Hematopoietic multipotent progenitor cell treated with erythropoietin and hydrocortisone succinate and interleukin-3 and kit ligand, for 8 days (in vitro differentiated cells): ENCODE measurements at places on chromosomes 6 and 20.

- DNase-seq: no peak
Measured at GRCh38 chr6:26432627-26433201, 7.6 kb upstream of the BTN3A3 start.

- DNase-seq: no peak
Measured at GRCh38 chr6:35451354-35452182, 570 bp upstream of the FANCE start.

- no peak for DNase-seq
Measured at GRCh38 chr20:48489656-48490055, 338.1 kb downstream of the PREX1 start.

- peak; percentile 46 for DNase-seq
Measured at GRCh38 chr20:64083378-64083803, 807 bp downstream of the LKAAEAR1 start.

GRCh38 chr6:100353276-100354015 lies 111.3 kb downstream of the SIM1 start:
- DNase-seq: no peak

GRCh38 chr6:11317885-11318771 lies 85.7 kb upstream of the NEDD9 start:
- no peak for DNase-seq

GRCh38 chr6:119347466-119348095 lies 2.0 kb downstream of the MAN1A1 start:
- peak; percentile 52 for DNase-seq

DNA sequence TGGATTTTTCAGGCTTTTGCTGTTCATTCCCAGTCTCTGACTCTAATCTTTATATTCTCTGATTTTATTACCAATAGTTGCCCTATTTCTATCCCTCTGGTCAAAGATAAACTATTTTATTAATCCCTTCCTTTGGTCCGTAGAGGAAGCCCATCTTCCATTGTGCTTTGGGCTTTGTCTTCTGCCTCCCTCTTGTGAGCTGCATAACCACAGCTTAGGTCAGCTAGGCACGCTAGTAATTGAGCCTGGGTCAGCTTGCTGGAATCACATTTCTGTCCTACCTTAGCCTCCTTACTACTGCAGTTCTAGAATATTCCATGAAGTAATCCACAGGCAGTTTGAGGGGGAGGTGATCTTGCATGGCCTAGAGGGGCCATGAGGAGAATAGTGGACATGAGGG lies 49.4 kb downstream of the TRMT11 start:
- no peak for DNase-seq

DNA sequence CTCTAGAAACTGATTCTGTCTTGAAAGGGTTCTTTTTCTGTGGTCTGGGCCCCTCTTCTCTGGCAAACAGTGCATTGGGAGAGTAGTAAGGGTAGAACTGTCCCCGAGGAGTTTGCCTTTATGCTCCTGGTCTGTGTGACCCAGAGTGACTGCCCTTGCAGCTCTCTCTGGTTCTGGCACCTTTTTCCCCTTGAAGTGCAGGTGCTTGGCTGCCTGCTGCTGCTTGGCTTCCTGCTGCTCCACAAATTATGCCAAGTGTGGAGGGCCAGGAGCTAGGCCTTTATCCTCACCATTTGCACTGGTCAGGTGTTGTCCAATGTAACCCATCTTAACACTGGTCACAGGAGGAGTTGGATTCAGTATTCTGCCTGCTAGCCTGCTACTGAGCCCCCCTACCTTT lies 11.2 kb downstream of the KIZ start:
- DNase-seq: no peak

- DNase-seq: no peak
Measured at GRCh38 chr6:48229841-48230240, 118.8 kb upstream of the PTCHD4 start.

DNA sequence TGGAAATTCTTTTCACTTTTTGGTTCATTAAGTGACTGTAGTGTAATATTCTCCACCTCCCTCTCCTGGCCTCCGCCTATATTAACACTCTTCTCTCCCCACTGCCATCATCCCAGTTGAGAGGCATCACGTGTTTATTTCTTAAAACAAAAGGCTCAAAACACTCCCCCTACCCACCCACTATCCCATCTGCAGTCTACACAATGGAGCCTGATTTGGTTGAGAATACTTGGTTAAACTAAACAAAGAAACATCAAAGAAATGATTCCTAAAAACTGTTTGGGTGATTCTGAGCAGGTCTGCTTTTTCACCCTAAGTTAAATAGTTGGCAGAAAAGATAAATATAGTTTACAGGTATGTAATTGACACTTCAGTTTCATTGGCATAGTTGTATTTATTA lies 5.9 kb downstream of the TFAP2B start:
- no peak for DNase-seq

DNA sequence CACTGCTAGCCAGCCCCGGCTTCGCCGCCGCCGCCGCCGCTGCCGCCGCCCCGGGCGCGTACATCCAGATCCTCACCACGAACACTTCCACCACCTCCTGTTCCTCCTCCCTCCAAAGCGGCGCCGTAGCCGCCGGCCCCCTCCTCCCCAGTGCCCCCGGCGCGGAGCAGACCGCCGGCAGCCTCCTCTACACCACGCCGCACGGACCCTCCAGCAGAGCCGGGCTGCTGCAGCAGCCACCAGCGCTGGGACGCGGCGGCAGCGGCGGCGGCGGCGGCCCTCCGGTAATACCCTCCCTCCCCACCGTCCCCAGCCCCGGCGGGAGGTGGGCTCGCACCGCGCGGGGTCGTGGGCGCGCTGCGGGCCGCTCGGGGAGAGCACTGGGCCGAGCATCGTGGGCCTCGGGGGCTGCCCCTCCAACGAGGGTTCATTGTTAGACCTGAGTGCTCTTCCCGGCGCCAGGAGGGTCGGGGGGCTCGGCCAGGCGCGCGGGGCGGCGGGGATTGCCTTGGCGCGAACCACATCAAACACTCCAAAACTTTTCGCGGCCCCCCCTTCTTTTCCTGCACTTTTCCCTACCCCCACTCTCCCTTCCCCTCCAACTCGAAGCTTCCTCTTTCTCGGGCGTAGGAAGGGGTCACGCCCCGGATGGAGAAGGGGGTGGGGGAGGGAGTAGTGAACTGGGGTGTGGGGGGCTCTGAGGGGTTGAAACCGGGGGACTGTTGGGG lies 827 bp downstream of the E2F3 start:
- DNase-seq: peak; percentile 83

DNA sequence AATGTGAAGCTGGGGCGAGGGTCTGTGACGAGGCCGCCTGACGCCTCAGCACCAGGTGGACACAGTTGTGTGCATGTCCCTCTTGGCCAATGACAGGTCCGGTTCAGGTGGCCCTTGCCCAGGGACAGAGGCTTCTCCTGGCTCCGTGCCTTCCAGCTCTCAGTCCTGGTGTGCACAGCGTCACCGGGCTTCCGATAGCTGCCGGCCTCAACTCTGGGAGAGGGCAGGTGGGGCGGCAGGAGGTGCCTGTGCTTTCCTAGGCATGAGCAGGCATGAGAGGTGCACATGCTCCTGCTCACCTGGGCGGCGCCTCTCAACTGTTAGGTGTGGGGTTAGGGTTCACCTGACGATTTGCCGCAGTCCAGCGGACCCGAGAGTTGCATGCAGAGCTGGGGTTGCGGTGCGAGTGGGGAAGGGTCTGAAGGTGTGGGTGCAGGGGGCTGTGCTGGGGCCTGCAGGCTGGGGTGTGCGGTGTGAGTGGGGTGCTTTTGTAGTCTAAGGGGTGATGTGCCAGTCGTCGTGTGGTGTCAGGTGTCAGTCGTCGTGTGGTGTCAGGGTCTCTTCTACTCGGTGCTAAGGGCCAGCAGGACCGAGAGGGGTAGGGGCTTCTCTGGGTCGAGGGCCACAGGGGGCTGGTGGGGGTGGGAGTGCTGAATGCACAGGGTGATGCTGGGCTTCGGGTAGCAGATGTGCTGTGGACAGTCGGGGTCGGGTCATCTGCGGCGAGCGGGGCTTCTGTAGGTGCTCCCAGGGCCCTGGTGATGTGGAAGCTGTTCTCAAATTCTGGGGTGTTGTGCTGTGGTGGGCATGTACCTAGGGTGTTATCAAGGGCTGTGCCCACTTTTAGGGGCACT lies 3.8 kb upstream of the SOX18 start:
- DNase-seq: no peak

DNA sequence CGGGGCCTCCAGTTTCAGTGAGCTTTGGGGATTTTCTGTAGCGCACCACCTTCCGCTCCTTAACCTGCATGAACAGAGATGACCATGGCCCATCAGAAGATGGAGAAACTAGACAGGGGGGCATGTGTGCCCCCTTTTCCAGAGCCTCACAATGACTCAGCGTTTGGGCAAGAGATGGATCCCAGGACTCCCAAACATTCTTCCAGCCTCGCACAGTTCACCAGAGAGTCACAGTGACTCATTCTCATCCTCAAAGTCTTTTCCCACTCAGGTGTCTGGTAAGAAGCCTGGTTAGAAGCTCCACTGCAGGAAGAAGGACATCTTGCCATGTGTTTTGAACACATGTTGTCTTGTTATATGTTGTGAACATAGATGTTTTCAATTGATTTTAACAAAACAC lies 76.2 kb upstream of the FRMD1 start:
- DNase-seq: no peak

DNA sequence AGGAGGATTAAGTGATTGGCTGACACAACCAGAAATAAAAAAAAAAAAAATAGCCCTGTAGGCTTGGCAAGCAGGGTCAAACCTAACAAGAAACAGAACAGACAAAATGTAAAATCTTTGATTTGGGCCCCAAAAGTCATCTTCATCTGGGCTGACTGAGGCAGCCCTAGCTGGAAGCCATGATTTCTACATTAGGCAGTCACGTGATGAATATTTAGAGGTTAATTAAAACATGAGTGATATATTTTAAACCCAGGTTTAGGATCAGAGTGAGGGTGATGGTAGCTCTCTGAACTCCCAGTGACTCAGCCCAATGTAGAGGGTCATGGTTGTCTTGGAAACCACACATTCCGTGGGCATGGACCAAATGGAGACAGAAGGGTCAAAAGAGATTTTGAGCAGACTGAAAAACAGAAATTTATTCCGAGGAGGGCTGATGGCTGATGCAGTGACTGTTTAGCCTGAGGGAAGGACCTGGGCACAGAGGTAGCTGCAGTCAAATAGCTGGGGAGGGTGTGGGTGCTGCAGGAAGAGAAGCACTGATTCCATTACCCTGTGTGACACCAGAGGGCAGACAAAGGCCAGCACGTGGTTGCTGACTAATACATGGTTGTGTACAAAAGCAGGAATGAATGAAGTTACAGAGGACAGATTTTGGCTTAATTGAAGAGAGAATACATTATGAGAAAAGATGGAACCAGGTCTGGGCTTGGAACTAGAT lies 573.1 kb upstream of the CHD6 start:
- no peak for DNase-seq
